Stimulated activated CD8-positive, alpha-beta memory T cell treated with anti-CD3 and anti-CD28 coated beads, Interleukin-4, amount 100 ng/mL, for 4 hours (primary cell): ENCODE measurements at places on chromosomes 7 and 10.

DNA sequence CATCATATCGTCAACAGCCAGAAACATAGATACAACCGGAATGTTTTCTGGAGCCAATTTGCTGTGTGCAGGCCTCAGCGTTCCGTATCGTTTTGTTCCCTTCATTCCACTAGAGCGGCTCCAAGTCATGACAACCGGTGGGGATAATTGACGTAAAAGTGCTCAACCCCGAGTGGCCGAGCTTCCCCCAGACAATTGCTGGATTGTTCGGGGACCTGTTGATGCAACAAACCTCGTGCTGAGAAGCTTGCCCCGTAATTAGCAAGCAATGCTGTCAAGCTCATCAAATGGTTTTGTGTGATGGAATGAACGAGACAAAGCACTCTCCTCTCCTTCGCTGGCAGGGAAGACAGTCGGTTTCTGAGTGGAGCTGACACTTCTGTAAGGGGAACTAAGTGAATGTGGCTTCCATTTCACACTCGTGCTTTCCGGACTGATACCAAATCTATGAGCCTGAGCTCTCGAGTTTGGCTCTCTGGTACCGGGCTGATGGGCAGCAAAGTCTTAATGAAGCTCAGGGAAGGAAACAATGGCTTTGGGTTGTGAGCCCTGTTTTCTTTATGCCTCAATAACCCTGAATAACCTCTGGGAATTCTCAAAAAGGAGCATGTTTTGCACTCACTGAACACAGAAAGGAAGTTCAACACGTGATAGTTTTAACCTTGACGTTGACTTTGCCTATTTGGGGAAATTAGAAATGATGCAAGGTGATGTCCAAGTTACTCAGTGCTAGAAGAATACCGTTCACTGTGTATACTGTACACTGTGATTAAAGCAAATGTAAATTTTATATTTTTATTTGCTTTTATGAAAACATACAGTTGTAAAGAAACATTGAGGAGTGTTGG is 220.5 kb downstream of the BAMBI start:
- no peak for DNase-seq

DNA sequence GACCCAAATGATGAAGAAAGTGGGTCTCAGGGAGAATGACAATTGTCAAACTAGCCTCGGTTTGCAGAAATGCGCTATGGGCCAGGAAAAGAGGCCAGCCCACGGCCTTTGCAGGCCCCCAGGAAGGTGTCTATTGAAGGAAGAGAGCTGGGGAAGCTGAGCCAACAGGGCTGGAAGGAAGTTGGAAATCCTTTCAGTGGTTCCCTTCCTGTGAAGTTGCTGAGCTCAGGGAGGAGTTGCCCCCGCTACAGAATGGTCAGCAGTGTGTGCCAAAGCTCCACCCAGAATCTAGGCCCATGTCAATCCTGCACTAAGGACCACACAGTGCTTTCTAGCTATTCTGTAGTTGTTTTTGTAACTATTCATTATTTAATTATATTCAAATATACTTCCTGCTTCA is 91.6 kb upstream of the ANLN start:
- DNase-seq = no peak

- DNase-seq = no peak
Measured at GRCh38 chr7:155983176-155983815, 171.0 kb upstream of the SHH start.

- DNase-seq = no peak
Measured at GRCh38 chr7:75924889-75925288, 9.9 kb downstream of the POR start.

- no peak for DNase-seq
Measured at GRCh38 chr10:113304726-113305125, 248.1 kb upstream of the HABP2 start.

- no peak for DNase-seq
Measured at GRCh38 chr10:53153831-53154230, 381.2 kb upstream of the MBL2 start.

- no peak for DNase-seq
Measured at GRCh38 chr7:143012409-143012808, 14.5 kb downstream of the OR9A2 start.

- DNase-seq = no peak
Measured at GRCh38 chr10:71998840-71999194, 34.6 kb downstream of the CHST3 start.

DNA sequence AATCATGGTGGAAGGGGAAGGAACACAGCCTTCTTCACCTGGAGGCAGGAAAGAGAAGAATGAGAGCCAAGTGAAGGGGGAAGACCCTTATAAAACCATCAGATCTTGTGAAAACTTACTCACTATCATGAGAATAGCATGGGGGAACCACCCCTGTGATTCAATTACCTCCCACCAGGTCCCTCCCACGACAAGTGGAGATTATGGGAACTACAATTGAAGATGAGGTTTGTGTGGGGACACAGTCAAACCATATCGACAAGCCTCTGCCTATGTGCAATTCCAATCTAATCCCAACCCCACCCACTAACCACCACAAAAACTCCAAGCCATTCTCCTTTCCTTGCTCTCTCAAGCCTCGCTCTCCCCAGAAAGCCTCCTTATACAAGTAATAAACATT is 69.2 kb downstream of the TAC1 start:
- DNase-seq = no peak

- DNase-seq = no peak
Measured at GRCh38 chr7:131557652-131558385, 1.4 kb upstream of the PODXL start.

DNA sequence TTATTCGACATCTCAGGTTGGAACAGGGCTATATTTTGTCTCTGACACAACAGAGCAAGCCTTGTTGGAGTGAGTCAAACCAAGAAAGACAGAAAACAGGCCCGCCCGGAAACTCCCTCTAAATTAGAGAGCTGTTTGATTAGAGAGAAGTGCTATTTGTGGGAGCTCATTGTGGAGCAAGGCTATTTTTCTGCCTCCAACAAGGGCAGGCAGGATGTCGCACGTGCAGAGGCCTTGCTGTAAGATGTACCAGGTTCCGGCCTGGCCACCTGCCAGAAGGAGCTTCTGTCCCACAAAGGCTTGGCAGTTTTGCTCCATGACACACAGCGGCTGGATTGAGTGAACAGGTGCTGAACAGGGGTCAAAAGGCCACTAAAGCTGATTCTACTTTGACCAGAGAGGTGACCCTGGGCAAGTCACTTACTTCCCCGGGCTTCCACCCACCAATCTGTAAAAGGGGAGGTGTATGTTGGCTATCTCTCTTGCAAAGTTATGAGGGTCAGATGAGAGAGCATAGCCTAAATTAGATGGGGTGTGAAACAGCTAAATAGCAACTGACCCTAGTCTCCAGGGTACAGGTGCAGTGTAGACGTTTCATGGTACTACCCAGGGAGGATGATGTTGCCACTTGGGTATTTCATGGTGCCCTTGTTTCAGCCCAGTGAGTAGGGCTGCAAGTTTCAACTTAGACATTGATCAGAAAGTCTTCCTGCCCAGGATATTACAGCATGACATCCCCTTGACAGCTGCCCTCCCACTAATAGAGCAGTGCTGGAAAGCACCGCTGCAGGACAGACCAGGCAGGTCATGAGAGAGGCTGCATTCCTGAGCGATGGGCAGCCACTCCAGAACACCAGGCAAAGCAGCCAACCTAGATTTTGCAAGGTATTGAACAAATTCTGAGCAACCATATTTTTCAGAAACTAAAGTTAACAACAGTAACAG is 62.0 kb downstream of the VSTM4 start:
- no peak for DNase-seq

DNA sequence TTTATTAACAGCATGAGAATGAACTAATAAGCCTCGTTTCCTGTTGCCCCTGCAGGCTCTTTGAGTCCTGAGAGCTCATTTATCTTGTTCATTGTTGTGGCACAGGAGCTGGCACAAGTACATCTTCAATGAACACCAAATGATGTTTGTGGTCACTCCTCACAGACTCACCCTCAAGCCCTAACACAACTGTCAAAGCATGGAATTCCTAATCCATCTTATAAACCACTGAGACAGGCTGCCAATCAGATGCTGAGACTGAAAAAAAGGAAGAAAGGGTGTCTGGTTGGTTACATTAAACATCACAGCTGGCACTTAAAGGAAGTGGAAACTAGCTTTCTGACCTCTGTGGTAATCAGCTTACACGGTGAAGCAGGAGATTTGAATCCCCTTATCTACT is 7.7 kb upstream of the CCDC172 start:
- no peak for DNase-seq

DNA sequence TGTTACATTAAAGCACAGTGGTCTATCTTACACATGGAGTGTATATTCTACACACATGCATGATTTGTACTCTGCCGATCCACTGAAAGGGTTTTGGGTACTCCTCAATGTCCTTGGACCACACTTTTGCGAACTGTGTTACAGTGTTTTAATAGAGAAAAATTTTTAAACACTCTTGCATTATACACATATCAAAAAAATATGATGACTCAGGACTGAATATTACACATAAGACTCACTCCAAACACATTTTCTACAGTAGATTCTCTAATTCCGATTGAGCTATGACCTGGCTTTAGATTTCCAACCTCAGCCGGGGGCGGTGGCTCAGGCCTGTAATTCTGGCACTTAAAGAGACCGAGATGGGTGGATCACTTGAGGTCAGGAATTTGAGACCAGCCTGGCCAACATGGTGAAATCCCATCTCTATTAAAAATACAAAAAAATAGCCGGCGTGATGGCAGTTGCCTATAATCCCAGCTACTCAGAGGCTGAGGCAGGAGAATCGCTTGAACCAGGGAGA is 222.4 kb downstream of the CACNA2D1 start:
- no peak for DNase-seq

DNA sequence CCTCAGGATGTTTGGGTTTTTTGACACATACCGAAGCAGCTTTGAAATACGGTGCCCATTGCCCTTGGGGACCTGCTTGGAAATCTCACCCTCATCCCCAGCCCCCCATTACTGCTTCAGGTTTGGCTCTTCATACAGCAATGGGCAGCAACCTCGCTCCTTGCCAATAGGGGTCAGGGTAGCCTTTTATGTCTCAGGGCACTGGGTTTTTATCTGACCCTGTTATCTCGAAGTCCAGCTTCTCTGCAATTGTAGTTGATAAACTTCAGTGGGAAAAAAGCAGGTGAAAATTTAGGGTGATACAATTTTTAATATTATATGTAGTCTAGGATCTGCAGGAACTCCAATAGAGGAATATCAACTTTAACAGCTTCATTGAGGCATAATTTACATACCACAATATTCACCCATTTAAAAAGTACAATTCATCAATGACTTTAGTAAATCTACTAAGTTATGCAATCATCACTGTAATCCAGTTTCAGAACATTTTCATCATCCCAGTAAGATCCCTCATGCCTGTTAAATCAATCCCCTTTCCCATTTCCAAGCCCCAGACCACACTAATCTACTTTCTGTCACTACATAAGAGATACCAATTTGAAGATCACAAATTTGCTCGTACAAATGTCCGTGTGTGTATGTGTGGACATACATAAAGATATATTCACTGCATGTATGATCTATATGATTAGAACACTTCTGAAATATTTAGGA is 386.2 kb downstream of the KCNMA1 start:
- DNase-seq = no peak

GRCh38 chr7:148385009-148385682 is 205.4 kb upstream of the C7orf33 start:
- DNase-seq = no peak

DNA sequence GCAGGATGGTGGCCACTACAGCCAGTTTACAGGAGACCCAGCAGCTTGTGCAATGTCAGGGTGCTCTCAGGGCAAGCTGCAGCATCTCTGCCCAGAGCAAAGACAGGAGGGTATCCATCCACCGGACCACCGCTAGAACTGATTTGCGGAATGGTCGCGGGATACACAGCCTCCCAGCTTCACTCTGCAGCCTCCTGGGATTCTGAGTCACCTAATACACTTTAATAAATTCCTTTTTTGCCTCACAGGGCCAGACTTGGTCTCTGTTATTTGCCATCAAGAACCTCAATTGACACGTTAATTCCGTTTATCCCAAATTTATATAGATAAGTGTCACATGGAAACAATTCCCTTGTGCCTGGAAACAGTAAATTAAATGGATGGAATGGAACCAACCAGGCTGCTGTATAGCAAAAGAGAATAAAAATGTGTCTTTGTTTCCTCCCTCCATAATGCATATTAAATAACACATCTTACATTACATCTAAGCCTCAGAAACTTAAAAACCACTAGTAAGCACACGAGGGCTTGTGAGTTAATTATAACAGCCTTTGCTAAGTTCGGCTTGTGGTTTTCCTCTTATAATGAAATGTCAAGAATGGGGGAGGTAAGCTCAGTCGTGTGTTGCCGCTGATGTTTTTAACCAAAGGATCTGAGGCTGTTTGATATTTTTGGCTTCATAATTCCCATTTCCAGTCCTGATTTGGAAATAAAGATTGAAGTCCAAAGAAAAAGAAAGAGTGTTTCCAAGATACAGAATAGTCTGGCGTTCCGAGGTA is 52.1 kb downstream of the ADRB1 start:
- no peak for DNase-seq

DNA sequence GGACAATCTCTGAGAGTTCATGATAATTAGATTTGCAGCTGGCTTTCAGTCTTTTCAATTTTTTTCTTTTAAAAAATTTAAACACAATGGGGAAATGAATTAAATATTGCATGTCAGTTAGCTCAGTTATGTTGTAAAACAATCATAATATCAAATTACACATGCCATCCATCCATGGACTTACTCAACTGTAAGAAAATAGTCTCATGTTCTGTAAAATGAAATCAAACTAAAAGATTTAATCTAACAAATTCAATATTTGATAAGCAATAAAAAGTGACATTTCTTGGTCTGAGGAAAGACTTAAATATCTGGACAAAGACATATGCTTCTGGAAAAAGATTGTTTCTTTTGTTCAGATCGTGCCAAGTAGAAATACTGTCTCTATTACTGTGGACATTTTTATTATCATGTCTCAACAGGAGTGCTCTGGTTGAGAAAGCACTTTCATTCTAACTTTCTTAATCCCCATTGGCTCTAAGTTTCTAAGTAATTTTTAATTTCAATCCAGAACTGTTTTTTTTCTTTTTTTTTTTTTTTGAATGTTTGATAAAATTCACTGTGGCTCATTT is 179.2 kb upstream of the FAM3C start:
- no peak for DNase-seq
